ENCODE measurements at places on chromosomes 12 and 14. TPM values are rescaled to one million over a fixed set of nuclear protein-coding genes. Genes with fewer than 3 reads are reported as not detected.

DNA sequence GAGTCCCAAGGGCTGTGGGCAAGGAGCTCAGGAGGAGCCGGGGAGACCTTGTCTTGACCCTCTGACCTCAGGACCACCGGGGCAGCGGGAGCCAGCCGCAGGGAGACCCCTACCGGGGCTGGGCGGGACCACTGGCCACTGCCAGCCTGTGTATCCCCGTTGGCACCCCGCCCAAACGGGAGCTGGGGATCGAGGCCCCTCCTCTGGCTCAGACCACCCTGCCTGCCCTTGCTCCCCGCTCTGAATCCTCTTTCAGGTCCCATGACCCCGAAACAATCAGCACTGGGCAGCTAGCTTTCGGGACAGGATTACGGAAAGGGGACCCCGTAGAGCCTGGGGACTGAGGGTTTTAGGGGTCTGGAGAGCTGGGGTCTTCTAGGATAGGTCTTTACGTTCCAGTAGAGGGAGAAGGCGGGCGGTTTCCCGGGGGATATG lies 1.3 kb downstream of the GLI1 start:
- DNase-seq = no peak

GRCh38 chr14:102916347-102917055 lies 6.0 kb upstream of the AMN start:
- no peak for DNase-seq

The PPM1H gene
- polyA plus RNA-seq = 0.07 TPM

DNA sequence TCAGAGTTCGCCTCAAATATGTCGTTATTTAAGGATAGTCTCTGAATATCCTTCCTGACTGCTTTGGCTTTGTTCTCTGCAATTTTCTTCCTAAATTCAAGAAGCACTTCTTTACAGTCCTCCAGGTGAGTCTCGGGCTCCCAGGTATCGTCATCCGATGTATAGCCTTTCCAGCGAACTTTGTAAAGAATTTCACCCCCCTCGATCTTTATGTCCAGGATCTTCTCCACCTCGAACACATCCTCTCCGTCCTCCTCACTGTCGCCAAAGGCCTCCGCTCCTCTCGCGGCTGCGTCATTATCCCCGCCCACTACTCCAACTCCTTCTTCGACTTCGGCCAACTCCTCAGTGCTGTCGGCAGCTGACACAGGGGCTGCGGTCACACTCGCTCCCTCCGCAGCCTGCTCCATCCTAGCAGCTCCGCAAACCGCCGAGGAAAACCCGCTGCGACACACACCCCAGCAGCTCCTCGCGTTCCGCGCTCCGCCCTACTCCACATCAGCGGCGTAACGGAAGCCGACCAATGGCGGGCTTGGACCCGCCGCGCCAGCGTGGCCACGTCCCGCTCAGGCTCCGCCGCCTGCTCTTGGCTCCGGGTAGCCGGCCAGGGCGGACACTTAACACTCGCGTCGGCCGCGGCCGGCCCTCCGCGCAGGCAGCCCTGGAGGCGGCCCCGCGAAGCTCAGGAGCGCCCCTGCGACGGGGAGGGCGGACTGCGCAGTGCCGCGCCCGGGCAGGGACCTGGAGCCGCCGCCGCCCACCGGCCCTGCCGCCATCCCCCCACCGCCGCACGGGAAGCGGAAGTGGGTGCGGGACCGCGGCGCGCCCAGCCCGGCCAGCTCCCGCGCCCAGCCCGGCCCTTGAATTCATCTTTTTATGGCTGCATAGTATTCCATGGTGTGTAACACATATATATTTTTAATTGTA lies 4.1 kb downstream of the CD163L1 start:
- DNase-seq = no peak

The APOF gene
- polyA plus RNA-seq = not detected

DNA sequence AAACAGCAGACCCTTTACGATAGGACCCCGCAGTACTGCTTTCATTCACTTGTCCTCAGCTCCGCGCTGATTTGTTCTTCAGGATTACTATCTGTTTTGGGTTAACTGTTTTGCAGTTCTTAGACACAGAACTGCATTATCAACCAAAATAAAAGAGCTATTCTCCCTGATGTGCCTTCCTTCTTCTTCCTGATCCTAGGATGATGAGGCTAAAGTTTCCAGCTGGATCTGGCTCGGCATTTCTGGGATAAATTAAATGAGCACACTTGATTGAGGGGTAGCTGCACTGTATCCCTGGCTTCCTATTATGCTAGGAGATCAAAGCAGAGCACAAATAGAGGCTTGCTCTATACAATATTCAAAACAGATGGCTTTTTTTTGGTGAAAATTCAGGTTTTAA lies 165.7 kb downstream of the FBXL14 start:
- DNase-seq = no peak

DNA sequence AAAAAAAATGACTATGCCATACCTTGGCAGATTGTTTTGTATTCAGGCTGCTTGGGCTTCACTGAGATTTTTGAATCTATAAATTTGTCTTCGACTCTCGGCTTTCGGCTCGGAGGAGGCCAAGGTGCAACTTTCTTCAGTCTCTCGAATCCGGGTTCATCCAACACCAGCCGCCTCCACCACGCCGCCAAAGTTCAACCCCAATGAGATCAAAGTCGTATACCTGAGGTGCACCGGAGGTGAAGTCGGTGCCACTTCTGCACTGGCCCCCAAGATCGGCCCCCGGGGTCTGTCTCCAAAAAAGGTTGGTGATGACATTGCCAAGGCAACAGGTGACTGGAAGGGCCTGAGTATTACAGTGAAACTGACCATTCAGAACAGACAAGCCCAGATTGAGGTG lies 12.4 kb upstream of the SPPL3 start:
- DNase-seq = no peak

- no peak for DNase-seq
Measured at GRCh38 chr12:68138480-68138879, 21.1 kb downstream of the IFNG start.

DNA sequence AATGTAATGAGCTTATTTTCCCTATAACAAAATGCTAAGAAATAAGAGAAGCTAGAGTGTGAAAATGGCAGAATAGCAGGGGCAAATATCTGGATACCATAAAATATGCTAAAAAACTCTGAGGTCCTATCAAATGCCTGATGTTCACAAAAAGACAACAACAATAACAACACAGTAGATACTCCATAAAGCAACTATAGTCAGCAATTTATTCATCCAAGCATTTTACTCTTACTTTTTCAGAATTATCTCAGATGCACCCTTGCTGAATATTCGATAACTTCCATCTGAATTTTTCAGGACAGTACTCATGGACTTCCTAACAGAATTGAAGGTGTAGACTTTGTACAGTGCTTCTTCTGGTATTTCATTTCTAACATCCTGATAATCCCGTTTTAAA lies 88.9 kb downstream of the ATP2B1 start:
- DNase-seq = no peak

The ZC2HC1C gene
- polyA plus RNA-seq = 0.23 TPM

DNA sequence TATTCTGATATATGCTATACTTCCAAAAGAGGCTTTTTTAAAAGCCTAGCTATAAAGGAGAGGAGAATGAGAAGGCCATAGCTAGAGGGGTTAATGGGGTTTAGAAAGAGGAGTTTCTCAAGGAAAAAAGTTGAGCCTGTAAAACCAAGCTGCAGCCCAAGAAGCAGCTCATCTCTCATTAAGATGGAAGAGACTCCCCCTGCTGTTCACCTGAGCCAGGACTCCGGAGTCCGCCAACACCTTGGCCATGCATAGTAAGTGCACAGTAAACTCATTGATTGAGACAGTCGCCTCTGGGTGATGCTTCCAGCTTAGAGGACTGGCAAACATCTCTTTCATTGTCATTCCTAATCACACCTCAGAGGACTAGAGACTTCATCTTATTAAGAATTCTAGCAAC lies 46.2 kb downstream of the ANO2 start:
- no peak for DNase-seq

- DNase-seq = no peak
Measured at GRCh38 chr12:115208098-115208497, 524.1 kb upstream of the TBX3 start.

DNA sequence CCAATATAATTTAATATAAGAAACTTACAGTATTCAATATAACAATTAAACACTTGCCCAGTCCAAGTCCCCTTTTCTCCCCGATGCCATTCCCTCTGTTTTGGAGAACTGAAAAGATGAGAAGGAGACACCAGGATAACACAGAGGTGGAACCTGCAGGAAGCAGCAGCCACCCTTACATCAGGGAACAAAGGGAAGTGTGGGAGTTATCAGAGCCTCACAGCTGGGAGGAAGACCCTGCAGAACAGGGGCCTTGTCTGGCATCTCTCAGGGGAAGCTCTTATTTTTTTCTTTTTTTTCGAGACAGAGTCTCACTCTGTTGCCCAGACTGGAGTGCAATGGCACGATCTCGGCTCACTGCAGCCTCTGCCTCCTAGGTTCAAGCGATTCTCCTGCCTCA lies 52.6 kb downstream of the CALM1 start:
- DNase-seq = no peak

The EML5 gene
- polyA plus RNA-seq = 0.60 TPM

- DNase-seq = no peak
Measured at GRCh38 chr14:26597589-26598080, at the start of gene NOVA1. NOVA1 (minus strand) TSS chr14:26598033; CDS start chr14:26597436, 597 bp downstream.

DNA sequence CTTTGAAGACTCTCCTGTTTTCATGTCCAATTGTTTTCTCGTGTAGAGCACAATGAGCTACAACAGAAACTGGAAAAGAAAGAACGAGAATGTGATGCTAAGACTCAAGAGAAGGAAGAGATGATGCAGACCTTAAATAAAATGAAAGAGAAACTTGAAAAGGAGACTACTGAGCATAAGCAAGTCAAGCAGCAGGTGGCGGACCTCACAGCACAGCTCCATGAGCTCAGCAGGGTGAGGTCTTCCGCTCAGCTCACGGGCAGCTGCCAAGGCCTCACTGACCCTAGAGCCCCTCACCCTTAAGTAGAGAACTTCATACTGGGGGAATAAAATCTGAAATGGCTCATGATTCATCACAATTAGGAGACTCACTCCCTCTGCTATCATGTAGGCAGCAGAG lies 134.7 kb downstream of the GPR135 start:
- no peak for DNase-seq

DNA sequence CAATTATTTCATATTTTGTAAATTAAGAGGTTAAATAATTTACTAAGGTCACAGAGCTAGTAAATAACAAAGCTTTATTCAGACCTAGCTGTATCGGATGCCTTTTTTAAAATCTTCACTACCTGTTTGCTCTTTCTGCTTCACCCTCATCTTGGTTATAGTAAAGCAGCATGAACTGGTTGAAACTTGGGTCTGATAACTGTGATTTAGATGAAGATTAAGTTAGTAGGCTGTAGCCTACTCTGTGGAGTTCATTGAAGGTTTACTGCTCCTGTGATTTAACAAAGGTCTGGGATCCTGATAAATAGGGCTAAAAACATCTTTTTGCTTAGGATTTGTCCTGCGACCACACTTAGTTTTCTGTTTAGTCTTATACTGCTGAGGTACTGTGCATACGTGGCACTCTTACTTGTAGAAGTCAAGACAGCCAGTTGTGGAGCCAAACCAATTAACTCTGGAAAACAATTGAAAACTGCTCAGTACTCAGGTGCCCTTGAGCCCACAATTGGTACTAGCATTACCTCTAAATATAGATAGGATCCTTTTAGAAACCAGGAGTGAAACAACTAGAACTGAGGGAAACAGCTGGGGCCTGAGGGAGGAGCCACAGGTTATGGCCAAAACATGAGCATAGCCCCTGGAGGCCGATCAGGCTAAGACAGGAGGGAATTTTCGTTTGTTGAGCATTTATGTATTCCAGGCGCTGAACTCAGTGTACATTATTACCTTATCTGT lies 2.3 kb downstream of the SPATS2 start:
- no peak for DNase-seq

- no peak for DNase-seq
Measured at GRCh38 chr12:68621472-68622081, 10.9 kb downstream of the RAP1B start.

The SLC8A3 gene
- not detected for polyA plus RNA-seq

The TBX3 gene
- polyA plus RNA-seq = 5.3 TPM

GRCh38 chr14:26363689-26364088 lies 234.1 kb downstream of the NOVA1 start:
- no peak for DNase-seq

The TMEM260 gene
- 8.8 TPM for polyA plus RNA-seq

GRCh38 chr12:105399428-105400081 lies 69.1 kb downstream of the C12orf75 start:
- no peak for DNase-seq

DNA sequence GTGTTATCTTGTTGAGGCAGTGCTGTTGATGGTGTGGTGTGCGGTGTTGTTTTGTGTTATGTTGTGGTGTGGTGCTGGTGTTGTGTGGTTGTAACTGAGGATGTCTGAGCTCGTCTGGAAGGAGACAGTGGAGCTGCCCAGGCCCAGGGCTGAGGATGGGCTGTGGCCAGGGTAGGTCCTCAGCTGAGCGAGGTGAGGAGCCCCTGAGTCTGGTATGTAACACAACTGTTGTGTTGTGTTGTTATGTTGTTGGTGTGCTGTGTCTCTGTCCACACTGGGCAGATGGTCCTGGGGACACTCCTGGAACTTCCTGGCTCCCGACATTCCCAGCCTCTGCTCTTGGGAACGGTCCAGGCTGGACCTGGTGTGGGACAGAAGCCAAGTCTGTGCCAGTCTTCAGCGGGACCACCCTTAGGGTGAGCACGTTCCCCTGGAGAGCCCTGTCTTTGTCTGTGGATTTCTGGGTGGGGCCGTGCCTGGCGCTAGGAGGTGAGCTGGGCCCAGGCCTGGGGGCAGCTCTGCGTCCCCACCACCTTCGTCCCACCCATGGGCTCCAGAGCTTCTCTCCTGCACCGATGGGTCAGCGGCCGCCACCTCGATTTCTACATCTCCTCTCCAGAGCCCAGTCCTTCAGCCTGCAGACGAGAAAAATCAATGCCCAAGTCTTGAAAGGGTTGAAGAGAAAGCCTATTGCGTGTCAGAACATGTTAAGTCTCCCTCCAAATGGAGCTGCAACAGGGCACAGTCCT lies 27.4 kb upstream of the SFSWAP start:
- DNase-seq = no peak

The CD9 gene
- polyA plus RNA-seq = 922 TPM

DNA sequence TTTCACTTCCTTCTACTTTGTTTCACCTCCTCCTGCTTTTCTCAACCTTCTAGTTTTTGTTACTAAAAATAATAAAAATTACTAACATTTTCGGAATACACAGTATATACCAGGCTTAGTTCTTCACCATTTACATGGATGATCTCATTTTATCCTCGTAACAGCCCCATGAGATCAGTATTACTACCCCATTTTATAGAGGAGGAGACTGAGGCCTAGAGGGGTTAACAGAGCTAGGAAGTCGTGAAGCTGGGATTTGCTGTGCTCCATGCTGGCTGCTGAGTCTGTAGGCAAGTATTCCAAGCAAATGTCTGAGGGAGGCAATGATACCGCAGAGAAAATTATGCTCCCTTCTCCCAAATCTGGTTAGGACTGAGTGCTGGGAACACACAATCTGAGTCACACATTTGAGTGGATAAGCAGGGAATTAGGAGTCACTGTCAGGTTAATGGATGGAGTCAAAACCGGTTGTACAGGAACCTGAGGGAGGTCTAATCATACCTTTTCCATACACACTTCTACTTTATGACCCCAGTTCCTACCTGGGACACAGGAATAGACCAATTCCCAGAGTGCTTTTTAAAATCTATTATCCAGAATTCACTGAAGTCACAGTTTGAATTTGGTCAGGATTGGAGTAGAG lies 51.1 kb downstream of the ZFYVE26 start:
- DNase-seq = no peak

- DNase-seq = no peak
Measured at GRCh38 chr14:58607952-58608317, 29.8 kb upstream of the DACT1 start.

GRCh38 chr12:96108321-96108720 lies 72.9 kb upstream of the LTA4H start:
- DNase-seq = no peak

The WDHD1 gene
- 7.4 TPM for polyA plus RNA-seq

The ASIC1 gene
- polyA plus RNA-seq = 5.7 TPM
